ENCODE measurements at places on chromosomes 7 and 10.

DNA sequence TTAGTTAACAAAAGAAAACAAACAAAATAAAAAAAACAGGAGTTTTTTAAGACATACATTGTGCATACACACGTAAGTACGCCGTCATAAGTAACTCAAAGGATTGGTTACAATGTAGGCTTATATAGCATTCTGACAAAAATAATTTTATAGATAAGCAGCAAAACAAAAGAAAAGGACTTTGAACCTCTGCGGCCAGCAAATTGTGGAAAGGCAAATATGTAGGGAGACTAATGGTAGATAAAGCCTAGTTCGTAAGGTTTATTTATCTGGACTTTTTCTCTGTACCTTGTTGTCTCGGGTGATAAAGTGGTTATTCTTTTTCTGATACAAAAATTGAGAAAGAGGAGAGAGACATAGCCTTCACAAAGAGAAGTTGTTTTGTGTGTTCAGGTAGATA lies 891.9 kb downstream of the CNTNAP2 start:
- no peak for DNase-seq

DNA sequence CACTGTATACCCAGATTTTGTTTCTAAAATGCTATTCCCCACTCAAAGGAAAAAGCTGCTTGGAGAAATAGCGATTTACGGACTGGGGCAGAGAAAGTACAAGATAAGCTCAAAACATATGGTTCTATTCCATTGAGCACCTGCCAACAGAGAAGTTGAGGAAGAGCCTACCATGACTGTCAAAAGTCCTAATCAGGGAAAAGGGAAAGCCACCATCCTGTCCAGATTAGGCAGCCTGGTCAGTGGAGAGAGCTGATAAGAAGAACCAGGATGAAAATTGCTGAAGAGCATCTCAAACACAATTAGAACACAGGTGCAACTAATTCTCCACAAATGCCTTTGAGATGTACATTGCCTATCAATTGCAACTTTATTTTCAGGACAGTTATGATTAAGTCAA lies 104.1 kb downstream of the MYOF start:
- DNase-seq: no peak

GRCh38 chr7:98105942-98106544 lies 619 bp upstream of the LMTK2 start:
- no peak for DNase-seq

DNA sequence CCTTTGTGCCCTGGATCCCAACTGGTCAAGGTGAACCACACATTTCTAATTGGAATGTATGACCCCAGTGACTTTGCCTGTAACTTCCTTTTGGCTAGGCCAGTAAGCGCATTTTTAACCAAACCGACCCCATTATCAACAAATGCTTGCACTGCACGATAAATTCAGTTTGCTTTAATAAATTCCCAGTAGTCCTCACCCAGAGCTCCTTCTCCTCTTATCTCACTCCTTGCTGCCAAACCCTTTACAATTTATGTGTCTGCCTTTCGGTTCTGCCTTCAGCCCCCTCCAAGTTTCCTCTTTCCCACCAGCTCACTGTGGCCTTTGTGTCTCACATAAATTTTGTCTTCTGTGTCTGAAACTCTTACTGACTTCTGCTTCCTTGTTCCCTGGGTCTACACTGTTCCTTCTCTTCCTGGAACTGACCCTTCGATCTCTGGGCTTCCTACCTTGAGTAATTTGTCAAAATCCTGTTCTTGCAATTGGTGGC lies 59.0 kb downstream of the TBXAS1 start:
- peak; percentile 28 for DNase-seq

DNA sequence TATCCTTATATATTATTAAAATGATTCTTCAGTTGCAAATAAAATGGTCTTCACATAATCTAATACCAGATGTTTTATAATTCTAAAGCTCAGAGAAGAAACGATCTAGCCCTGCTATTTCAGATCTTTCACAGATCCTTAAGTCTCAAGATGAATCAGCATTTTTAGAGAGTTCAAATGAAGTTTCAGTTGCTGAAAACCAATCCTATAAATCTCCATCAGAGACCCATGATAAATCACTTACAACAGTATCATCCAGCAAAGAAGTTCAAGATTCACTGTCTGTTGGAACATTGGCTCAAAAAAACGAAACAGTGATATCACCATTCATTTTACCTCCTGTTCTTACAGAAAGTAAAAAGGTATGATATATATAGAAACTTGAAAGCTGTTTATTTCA lies 137.0 kb downstream of the CCDC7 start:
- DNase-seq: no peak

DNA sequence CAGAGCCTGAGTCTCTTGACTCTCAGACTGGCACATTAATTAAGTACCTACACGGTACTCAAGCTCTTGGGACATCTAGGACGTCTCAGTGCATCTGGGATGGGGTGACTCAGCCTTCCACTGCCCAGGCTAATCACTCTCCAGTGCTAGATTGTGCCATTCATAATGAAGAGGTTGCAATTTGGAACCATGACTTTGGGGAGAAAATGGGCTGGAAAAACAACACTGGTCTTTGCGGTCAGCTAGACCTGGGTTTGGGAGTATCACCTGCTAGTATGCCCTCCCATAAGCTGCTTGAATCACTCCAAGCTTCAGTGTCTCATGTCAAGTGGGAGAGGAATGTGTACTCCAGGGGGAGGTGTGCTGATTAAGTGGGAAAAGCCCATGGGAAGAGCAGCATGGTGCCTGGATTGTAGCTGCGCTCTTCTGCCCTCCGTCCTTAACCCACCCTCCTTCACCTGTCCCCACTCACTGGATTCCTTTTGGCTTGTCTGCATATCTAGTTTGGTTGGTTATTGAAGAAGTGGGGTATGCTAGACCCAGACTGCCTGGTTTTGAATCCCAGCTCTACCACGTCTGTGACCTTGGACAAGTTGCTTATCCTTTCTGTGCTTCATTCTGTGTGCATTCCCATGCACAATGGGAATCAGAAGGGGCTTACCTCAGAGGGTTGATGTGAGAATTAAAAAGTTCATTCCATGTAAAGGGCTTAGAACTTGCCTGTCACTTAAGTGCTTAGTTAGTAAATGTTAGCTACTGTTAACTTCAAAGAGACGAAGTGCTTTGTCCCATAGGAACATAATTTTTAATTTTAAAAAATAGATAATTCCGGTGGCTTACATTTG lies 3.8 kb downstream of the NFE2L3 start:
- peak; percentile 47 for DNase-seq

- no peak for DNase-seq
These were observed 76.8 kb downstream of the CTBP2 start for GRCh38 chr10:125083576-125083920.

DNA sequence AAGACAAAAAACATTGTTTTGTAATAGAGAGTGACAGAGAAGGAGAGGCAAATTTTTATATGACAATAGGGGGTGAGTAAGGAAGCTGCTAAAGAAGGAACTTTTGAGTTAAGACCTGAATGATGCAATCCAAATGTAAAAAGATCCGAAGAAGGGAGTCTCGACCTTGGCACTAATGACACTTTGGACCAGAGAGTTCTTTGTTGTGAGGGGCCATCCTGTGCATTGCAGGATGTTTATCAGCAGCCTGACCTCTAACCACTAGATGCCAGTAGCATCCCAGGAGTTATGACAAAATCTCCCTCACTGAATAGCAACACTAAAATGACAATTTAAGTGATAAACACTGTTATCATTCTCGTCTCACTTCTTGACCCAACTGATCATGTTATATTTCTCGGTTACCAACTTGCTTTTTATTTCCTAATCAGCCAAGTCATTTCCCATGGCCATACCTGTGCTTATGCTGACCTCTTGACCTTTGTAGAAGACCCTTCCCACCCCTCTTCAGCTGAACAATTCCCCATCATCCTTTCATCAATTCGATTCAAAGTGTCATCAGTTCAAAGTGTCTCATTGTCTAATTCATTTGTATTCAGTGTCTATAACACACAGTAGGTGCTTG lies 30.0 kb downstream of the DGKI start:
- DNase-seq: peak; percentile 3

- DNase-seq: no peak
These were observed 150.2 kb downstream of the NSUN6 start for GRCh38 chr10:18501198-18501597.

GRCh38 chr10:43068136-43068395 lies 8.8 kb upstream of the RET start:
- no peak for DNase-seq

- no peak for DNase-seq
These were observed 17.3 kb upstream of the HBP1 start for GRCh38 chr7:107151538-107151937.

- peak; percentile 5 for DNase-seq
These were observed 117.0 kb downstream of the CHCHD3 start for GRCh38 chr7:132964876-132965275.

GRCh38 chr10:109737626-109738025 lies 185.7 kb downstream of the XPNPEP1 start:
- DNase-seq: no peak

- no peak for DNase-seq
These were observed 73.0 kb downstream of the CTBP2 start for GRCh38 chr10:125087191-125087896.

DNA sequence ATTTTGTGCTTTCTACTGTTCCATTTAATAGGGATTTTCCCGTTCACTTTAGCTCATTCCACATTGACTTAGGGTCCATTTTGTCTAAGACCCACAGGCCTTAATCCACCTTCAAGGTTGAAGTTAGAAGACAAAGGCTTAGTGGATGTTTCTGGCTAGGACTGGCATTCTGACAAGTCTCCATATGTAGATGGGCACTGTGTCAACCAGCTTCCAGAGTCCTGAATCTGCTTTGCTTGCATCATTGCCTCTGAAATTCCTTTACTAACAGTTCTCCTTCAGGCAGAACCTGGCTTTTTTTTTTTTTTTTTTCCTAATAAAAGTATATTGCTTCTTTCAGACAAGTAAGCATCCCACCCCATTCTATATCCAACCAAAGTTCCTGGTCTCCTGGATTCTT lies 69.6 kb upstream of the PDCD4 start:
- DNase-seq: no peak

GRCh38 chr7:131003634-131004033 lies 269.6 kb upstream of the KLF14 start:
- no peak for DNase-seq
